ENCODE measurements at places on chromosomes 3 and 15.

DNA sequence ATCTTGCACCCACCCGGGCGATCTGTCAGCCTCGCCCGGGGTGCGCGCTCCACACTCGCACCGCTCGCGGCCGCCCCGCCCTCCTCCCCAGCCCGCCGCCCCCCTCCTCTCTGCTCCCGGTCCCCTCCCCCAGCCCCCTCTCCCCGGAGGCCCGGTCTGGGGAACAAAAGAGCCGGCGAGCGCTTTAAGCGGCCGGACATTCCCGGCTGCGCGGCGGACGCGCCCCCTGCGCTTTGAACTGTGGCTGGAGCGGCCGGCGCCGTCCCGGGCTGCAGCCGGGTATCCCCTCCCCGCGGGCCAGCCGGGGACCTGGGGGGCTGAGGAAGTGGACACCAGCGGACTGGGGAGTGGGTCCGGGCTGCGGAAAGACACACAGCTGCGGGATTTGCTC lies at the start of gene IGDCC3:
Gene IGDCC3 (minus strand): TSS at position 27 of the 391 bp plus-strand sequence. CDS start 214 bp downstream, outside the sequence.
- DNase-seq = no peak

GRCh38 chr15:38038659-38039442 lies 104.4 kb downstream of the TMCO5A start:
- DNase-seq = peak; percentile 62

GRCh38 chr15:43903864-43904290 lies 77.1 kb downstream of the WDR76 start:
- DNase-seq = peak; percentile 75

GRCh38 chr3:172846706-172847105 lies 96.2 kb downstream of the ECT2 start:
- DNase-seq = peak; percentile 47

GRCh38 chr3:82558081-82558480 lies 796.6 kb upstream of the GBE1 start:
- DNase-seq = no peak

DNA sequence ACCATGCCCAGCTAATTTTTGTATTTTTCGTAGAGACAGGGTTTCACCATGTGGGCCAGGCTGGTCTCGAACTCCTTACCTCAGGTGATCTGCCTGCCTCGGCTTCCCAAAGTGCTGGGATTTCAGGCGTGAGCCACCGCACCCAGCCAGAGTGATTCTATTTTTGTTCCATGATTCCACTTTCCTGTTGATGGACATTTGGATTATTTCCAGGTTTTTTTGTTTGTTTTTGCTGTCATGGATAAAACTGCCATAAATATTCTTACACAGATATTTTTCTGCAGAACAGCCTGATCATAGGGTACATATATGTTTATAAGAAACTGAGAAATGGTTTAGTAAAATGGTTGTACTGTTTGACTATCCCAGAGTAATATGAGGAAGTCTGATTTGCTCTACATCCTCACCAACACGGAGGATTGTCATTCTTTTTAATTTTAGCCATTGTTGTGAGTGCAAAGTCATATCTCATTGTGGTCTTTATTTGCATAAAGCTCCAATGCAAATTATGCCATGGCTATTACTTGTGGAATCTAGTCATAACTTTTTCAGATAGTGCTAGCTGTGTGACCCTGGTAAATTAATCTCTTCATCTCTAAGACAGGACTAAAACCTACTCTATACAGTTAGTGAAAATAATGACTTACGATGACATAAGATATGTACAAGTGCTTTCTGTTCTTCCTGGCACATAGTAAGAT lies 42.7 kb downstream of the MAP6D1 start:
- no peak for DNase-seq

DNA sequence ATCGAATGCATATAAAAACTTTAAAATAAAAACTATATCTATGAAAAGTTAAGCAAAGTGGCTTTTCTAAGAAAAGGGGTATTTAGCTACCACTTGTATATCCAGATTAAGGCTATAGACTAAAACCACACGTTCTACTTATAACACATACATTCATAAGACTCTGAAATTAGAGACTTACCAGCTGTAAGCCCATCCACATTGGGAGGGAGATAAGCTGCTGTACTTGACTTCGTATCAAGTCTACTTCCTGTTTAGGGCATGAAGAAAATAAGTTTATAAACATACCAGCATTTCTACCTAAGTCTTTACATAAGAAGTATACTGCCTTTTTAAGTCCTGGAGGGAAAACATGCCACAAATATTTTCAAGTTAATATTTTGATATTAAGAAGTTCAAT lies 27.7 kb downstream of the AQR start:
- DNase-seq = peak; percentile 4

DNA sequence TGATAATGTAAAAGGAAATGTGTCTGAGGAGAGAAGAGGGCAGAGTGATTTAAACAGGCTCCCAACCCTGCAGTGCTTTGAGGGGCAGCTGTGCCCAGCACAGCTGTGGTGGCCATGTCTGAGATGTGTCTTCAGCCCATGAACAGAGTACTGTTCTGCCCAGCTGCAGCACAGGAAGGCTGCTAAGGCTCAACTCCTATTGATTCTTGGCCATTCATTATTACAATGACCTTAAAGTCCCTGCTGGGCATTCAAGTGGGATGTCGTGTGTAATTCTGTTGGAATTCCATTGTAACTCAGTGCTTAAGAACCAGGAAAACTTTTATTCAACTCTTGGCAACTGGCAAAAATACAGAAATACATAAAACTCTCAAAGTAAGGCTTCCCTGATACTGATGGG lies 229.3 kb downstream of the MCTP2 start:
- no peak for DNase-seq

DNA sequence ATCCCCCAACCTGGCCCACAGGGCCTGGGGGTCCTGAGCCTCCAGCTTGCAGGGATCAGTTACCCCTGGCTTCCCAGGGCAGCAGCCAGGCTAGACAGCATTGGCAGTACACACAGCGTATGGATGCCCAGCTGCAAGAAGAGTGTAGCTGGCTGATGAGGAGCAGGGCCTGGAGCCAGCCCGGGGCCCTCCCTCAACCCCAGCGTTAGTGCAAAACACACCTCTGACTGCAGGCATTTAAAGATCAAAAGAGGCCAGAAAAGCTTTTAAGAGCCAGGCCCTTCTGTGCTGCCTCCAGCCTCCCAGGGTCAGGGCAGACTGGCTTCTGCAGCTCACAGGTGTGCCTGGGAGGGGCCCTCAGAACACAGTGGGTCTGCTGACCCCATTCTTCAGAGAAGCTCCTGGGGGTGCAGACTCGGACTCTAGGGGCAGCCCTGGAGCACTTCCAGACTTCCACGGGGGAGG lies 110.6 kb downstream of the ETFA start:
- DNase-seq = no peak

GRCh38 chr3:157479464-157480243 lies 23.6 kb downstream of the VEPH1 start:
- DNase-seq = no peak

DNA sequence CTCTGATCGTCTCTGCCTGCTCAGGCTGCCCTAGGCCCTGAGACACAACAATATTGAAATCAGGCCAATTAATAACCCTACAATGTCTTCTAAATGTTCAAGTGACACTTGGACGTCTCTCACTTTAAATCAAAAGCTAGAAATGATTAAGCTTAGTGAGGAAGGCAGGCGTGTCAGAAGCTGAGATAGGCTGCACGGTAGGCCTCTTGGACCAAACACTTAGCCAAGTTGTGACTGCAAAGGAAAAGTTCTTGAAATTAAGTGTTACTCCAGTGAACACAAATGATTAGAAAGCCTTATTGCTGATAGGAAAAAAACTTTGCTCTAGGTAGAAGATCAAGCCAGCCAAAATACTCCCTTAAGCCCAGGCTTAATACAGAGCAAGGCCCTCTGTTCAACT lies 2.2 kb downstream of the HPS3 start:
- DNase-seq = no peak

DNA sequence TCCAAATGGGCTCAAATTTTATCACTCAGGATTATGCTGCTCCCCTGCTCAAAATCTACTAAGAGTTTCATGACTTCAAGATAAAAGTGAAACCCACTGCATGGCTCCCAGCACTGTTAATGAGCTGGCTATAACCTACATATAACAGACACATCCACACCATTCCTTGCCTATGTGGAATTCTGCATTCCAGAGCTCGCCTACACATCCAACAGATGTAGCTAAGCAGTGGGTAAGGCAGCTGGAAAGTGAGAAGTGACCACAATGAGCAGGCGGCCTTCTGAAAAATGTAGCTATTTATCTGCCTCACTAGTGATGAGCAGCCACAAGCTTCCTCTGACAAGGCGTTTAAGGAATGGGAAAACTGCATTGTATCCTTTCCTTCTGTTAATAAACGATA lies 92.0 kb upstream of the TRIM42 start:
- peak; percentile 29 for DNase-seq

GRCh38 chr3:117278424-117279190 lies 569.0 kb downstream of the TUSC7 start:
- DNase-seq = peak; percentile 1

DNA sequence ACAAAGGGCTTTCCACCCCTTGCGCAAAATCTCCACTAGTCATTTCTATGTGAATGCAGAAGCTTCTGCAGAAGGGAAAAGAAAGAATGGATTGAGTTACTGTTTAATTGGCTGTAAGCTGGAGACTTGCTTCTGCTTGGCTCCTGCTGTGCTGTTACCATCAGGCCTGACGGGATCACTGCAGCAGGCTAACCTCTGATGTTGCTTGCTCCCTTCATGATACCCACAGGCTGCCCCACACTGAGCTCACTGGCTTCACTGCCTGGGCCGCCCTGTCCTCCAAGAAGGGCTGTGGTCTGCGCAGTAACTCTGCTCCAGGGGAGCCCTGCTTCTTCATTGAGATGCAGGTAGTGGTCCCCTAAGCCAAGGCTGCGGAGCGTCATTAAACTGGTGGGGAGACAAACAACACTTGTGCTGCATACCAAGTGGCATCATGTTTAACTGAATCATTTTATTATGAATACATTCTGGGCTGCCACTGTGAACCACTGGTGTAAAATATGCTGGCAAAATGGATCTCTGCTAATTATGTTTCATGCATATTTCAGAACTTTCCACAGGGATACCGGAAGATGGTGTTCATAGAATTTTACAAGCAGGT lies 78.6 kb downstream of the WDR49 start:
- no peak for DNase-seq

DNA sequence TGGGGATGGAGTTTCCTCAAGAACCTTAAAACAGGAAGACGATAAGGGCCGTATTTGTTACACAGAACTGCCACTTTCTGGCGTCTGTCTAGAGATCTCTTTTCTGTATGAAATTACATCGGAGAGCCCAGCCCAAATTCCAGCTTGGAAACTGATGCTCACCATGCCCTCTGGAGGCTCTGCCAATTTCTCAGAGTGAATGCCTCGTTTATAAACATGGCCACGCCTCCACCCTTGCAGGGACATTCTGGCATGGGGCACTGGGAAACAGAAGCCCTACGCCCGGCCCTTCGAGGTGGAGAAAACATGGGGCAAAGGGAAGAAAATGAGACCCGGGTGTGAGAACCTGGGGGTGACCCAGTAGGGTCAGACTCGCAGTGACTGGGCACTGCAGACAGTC lies 53.4 kb upstream of the SEC13 start:
- no peak for DNase-seq

GRCh38 chr15:85494048-85494777 lies 113.8 kb downstream of the AKAP13 start:
- peak; percentile 91 for DNase-seq

GRCh38 chr15:59532770-59533379 lies 78.7 kb upstream of the GCNT3 start:
- peak; percentile 68 for DNase-seq

- no peak for DNase-seq
These were observed 69.2 kb downstream of the PLXNA1 start for GRCh38 chr3:127052121-127052561.

DNA sequence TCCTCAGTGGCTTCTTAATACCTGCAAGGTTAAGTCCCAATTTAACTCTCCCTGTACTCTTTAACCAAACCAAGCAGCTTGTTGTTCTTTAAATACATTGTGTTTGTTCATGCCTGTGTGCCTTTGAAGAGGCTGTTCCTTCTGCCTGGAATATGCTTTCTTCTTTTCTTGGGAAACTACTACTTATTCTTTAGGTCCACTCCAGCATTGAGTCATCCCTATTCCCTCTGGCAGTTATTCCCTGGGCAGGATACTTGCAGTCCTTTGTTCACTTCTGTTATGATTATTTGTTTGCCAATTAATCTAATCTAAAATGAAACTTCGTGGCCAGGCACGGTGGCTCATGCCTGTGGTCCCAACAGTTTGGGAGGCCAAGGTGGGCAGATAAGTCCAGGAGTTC lies 139.3 kb downstream of the ZNF609 start:
- DNase-seq = peak; percentile 53

DNA sequence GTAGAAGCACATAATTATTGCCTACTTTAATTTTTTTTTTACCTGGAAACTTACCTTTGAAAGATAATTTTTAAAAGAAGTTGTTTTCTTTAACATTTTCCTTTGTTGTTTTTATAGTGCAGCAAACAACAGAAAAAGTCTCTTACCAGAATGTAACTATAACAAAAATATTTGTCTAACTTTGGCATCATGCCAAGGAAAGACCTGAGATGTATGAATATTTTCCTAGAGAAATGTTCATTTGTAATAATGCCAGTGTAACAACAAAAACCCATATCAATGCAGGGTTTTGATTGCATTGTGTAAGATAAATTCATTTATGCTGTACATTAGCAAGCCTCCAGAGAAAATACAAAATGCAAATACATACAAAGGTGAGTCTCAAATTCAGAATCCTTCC lies 775.7 kb downstream of the SI start:
- DNase-seq = no peak

GRCh38 chr3:90035643-90036042 lies 928.2 kb downstream of the EPHA3 start:
- DNase-seq = peak; percentile 3

DNA sequence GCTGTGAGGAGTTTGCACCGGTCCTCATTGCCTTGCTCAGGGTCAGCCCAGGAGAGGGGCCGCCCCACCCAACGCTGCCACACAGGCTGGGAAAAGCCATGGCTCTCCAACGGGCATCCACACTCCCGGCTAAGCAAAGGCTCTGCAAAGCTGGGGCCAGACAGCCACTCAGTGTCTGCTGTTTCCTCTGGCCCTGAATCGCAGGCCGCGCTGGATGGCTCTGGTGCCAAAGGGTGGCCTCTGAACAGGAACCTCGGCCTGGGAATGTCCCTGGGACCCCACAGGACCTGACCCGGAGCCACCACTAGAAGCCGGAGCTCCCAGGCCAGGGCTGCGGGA lies 42.9 kb downstream of the RPN1 start:
- DNase-seq = no peak

GRCh38 chr15:75109736-75110130 lies 86.3 kb downstream of the PPCDC start:
- DNase-seq = no peak

GRCh38 chr3:47577583-47578118 lies 1.0 kb downstream of the CSPG5 start:
- DNase-seq = no peak

DNA sequence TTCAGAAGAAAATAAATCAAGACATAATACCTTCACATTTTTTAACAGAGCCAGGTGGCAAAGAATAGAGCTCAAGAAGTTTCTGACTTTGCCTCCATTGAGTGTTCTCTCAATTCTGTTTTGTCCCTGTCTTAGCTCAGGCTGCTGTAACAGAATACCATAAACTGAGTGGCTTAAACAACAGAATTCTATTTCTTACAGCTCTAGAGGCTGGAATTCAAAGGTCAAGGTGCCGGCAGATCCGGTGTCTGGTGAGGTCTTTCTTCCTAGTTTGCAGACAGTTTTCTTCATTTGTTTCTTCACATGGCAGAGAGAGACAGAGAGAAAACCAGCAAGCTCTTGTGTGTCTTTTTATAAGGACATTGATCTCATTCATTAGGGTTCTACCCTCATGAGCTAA lies 25.6 kb downstream of the IQCH start:
- DNase-seq = no peak

GRCh38 chr15:77496715-77497109 lies 76.0 kb downstream of the HMG20A start:
- peak; percentile 98 for DNase-seq
